ENCODE measurements at places on chromosomes 13 and 19.

DNA sequence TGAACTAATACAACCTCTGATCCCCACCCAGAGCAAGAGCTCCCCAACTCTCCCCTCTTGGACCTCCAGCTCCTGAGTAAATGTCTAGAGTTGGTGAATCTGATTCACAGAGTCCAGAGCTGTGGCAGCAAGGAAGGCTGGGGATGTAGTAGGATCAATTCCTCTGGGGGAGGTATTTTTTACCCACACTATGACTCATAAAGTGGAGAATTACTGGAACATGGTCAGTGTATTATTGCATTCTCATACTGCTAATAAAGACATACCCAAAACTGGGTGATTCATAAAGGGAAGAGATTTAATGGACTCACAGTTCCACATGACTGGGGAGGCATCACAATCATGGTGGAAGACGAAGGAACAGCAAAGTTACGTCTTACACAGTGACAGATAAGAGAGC lies 496.7 kb downstream of the EFNB2 start:
- no peak for DNase-seq

DNA sequence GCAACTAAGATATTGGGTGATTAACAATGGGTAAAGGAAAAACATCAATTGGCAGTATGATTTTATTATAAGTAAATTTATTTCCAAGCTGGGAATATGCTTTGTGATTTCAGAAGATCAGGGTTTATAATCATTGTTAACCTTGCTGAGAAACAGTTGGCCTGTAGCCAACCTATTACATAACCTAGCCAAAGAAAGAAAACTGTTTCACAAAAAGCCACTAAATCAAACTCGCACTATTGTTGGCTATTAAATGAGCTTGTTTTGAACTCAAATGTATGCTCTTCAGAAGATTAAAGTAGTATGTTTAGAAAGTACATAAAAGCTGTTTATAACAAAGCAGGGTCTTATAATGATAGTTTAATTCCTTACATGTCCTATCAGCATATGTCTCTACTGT lies 151.7 kb downstream of the LHFPL6 start:
- no peak for DNase-seq

DNA sequence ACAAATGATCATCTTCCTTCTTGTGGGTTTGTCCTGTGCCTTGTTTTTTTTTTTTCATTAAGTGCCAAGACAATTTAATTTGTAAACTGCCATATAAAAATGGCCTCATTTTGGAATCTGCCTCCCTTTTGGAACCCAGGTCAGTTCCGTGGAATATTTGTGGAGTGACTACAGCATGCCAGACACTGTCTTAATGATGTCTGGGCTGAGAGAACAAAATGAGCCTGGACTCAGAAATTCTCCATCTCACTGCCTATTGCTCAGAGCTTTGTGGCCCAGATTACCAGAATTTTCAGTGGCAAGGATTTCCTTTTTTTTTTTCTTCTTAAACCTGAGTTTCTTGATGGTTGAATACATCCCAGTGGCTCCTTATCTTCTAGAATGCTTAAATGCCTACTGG lies 340.6 kb downstream of the ENOX1 start:
- no peak for DNase-seq

DNA sequence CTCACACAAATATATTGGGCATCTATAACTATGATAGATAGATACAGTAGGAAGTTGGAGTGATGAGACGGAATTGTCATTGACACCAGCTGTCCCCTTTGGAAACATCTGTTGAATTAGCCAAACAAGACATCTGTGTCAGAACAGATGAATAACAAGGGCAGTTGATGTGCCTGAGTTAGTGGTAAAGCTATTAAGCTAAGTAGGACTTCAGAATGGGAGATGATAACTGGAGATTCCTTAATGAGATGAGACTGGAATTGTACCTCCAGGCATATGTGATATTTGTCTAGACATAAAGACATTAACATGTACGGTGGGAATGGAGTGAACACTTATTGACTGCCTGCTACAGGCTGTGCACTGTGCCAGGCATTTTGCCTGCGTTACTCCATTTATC lies 78.7 kb downstream of the MBNL2 start:
- DNase-seq = no peak

DNA sequence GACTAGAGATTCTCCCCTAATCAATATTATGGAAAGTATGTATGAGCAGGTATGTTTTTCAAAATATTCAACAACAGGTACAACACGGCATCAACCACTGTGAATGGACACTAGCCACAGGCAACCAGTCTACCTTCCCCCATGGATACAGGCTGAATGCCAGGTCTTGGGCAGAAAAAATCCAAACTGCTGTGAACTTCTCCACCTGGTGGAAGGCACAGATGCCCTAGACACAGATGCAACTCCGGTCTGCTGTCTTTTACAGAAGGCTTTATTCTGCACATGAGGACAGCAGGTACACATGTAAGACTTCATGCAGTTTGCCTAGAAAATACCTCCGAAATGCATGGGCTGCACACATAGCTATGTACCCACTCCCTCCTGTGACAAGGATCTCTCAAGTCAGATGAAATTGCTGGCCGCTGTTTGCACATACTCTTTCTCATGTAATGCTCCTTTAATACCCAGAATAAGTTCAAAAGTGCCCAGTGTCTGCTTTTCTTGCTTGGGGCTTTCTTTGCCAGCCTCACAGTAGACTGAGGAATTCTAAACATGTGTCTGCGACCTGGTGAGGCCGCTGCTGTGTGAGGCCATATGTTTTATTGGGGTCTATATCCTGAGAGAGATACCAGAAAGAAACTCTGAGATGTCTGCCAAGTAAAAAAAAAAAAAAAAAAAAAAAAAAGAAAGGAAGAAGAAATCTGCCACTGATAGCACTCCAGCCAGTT lies 325.9 kb downstream of the FOXO1 start:
- DNase-seq = no peak

DNA sequence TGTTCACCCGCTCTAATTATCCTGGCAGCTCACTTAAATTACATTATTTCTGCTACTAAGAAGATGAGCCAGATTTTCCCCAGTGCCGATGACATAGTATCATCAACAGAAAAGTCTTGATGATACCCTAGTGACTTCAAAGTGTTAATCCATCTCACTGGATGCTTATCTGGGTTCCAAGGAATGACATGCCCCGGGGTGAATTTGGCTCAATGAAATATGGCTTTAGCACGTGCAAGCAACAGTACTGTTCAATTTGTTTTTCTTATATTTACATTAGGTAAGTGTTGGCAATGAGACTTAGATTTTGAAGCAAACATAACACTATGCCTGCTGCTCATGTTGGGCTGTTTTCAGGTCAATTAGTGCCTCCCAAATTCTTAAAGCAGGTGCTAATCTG lies 548.2 kb upstream of the SLITRK1 start:
- DNase-seq = no peak

DNA sequence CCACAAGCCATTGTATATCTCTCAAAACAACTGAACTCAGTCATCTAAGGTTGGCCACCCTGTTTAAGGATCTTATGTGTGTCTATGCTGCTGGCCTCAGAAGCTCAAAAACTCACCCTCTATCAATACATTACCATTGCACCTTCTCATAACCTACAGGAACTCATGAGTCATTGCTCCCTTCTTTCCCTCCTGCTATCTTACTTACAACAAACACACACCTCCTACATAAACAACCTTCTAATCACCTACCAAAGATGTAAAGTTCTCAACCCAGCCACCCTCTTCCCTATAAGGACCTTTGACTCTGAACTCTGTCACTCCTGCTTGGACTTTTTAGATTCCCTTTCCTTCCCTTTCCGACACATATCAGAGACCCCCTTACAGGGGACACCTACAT lies 13.3 kb upstream of the ZSCAN4 start:
- no peak for DNase-seq

- DNase-seq = no peak
Observed at GRCh38 chr19:48194041-48194843, 23.8 kb downstream of the ZSWIM9 start.

DNA sequence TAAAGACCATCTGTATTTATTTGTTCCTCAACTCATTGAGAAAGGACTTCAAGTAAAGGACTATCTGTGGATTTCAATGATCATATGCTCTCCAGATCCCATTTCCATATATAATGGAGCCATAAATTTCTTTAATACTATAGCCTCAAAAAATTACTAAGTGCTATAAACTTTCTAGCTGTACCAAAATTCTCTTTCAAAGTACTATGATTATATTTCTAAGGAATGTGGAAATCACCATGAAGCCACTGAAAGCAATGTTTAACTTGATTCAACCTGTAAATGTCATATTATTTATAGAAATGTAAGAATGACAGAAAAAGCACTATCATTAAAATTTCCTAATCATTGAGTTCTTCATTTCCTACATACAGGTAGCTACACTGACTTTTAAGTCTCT lies 20.7 kb downstream of the TBC1D4 start:
- DNase-seq = no peak

GRCh38 chr19:8180018-8180417 lies 29.2 kb upstream of the CERS4 start:
- no peak for DNase-seq

GRCh38 chr13:112977525-112977924 lies 8.5 kb downstream of the MCF2L start:
- no peak for DNase-seq

DNA sequence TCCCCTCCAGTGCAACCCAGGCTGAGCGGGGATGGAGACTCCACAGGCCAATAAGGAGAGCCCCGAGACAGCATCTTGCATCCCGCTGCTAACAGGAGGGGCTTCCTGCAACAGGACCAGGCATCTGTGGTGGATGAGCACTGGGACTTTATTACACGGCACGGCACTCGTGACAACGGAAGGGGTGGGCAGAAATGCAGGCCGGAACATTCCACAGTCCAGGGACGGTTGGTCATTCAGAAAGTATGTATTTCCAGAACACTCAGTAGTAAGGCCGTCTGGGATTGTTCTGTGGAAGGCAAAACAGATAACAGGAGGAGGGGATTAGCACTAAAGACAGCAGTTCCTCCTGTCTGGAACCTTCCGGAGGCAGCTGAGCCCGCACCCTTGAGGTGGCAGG lies 3.3 kb upstream of the TM6SF2 start:
- DNase-seq = no peak

DNA sequence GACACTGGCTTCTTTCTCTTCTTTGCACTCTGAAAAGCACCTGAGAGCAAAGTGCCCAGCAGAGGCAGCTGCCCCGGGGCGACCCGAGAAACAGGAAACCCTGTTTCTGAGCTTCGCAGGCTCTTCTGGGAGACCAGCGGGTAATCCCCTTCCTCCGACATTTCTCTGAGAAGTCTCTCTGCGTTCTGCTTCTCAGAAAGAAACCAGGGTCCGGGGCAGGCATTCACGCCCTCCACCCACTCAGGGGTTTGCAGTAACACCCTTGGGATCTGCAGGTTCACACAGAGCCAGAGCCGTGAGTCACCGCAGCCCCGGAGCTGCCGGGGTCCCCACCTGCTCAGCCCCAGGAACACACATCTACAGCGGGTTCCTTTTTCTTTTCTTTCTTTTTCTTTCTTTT lies 86.0 kb downstream of the GADD45B start:
- DNase-seq = peak; percentile 36

DNA sequence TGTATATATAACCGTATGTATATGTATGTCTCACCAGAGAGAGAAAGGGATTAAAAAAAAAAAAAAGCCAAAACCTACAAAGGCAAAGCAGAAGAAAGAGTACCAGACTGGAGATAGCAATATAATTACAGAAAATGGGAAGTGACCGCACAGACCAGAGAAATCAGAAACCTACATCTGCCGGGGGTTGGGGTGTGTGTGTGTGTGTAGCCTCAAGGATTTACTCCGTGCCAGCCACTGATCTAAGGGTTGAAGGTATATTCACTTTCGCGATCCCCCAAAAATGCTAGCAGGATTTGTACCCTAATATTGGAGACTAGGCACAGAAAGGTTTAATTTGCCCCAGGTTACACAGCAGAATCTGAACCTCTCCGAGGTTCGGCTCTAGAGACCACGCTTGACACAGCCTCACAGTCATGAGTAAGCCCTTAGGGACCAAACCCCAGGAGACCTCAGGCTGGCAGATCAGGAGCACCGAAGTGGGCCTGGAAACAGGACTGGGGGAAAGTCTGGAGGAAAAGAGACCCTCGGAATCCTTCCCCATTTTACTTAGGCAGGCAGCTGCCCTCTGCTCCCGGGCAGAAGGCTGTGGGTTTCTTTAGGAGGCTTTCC lies 14.8 kb downstream of the ARL11 start:
- no peak for DNase-seq

- no peak for DNase-seq
Observed at GRCh38 chr13:20927596-20928257, 25.2 kb upstream of the XPO4 start.

- DNase-seq = no peak
Observed at GRCh38 chr13:63093907-63094469, 1678.3 kb upstream of the PCDH20 start.

GRCh38 chr13:87925006-87925405 lies 253.8 kb downstream of the SLITRK5 start:
- DNase-seq = no peak

- no peak for DNase-seq
Observed at GRCh38 chr13:95181586-95181985, 119.7 kb downstream of the ABCC4 start.

DNA sequence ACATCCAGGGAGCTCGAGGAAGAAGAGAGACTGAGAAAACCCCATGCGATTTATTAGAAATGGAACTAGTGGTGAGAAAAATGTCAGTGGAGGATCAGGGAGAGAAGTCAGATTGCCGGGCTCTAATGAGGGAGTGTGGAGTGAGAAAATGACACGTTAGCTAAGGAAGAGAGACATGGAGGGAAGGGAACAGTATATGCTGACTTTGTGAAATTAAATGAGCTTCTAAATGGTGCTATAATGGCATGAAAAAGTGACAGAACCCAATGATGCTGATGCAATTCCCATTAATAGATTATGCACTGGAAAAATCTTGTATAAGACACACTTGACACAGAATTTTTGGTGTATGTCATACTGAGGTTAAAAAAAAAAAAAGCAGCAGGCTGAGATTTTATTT lies 112.6 kb downstream of the HSPH1 start:
- no peak for DNase-seq

DNA sequence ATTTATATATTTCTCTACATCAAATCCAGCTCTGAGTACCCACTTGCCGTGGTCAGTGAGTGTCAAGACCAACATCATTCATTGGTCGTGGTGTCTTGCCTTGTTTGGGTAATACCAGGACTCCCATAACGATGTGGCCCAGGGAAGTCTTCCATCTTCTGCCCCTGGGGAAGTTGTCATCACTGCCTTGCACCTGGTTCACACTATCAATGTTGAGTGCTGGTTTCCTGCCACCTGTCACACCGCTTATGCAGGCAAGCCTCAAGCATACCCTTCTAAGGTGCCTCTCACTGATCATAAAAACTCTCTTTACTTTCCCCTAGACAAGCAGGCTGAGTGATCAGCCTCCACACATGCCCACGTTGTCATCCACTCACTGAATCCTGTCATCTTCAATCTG lies 382.4 kb downstream of the KCTD12 start:
- DNase-seq = no peak

- DNase-seq = no peak
Observed at GRCh38 chr13:48214519-48215121, 18.4 kb upstream of the ITM2B start.

DNA sequence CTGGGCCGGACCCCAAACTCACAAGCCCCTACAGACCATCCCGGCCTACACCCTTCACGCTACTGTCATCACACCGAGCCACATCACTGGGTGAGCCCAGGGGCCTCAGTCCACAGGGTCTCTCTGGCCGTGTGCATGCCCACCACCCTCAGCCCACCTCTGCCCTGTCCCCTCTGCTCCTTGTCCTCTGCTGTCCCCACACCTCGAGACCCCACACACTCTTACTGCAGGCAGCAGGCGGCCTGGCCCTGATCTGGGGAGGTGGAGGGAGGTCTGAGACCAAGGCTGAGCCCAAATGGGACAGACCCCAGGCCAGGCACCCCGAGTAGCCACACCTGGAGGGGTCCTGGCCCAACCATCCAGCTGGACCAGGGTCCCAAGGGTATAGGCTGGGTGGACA lies 35.2 kb downstream of the PEPD start:
- no peak for DNase-seq
